ENCODE measurements at places on chromosomes 2 and 18. TPM values are rescaled to one million over a fixed set of nuclear protein-coding genes. Genes with fewer than 3 reads are reported as not detected.

The LYPD6 gene
- not detected for total RNA-seq

The ANKRD62 gene
- total RNA-seq: 7.3 TPM

The ALK gene
- not detected for total RNA-seq

The WIPF1 gene
- total RNA-seq: 183 TPM

The POTEJ gene
- 0.10 TPM for total RNA-seq

The CYS1 gene
- 0.17 TPM for total RNA-seq

The INHBB gene
- not detected for total RNA-seq

The HK2 gene
- total RNA-seq: 50.5 TPM

The AQP12A gene
- total RNA-seq: not detected

The D2HGDH gene
- 68.1 TPM for total RNA-seq

The PUM2 gene
- 116 TPM for total RNA-seq

The CNGA3 gene
- not detected for total RNA-seq

The RAMP1 gene
- 0.42 TPM for total RNA-seq

The RFX8 gene
- total RNA-seq: not detected

The THUMPD2 gene
- 18.4 TPM for total RNA-seq

The ERICH2 gene
- not detected for total RNA-seq

The FRZB gene
- total RNA-seq: not detected

The ARHGEF4 gene
- 1.3 TPM for total RNA-seq

The TSPYL6 gene
- not detected for total RNA-seq

The NEUROD1 gene
- total RNA-seq: not detected

The TRIM43 gene
- not detected for total RNA-seq

The STK11IP gene
- total RNA-seq: 37.6 TPM

The CCDC195 gene
- 4.1 TPM for total RNA-seq

The RAX gene
- not detected for total RNA-seq

The FBXO15 gene
- total RNA-seq: 1.2 TPM

The TUBB8B gene
- not detected for total RNA-seq

The HOXD12 gene
- total RNA-seq: 0.25 TPM

The SRD5A2 gene
- total RNA-seq: not detected

The VPS4B gene
- total RNA-seq: 22.9 TPM

The PRSS56 gene
- total RNA-seq: not detected

The TMEM163 gene
- 0.51 TPM for total RNA-seq

The INPP5D gene
- total RNA-seq: 109 TPM

The SP140 gene
- 6.4 TPM for total RNA-seq

The ADGRF3 gene
- total RNA-seq: 3.9 TPM

The GALNT14 gene
- total RNA-seq: 25.6 TPM

The FBXO41 gene
- total RNA-seq: 52.2 TPM

The POLE4 gene
- total RNA-seq: 52.3 TPM

The ALPG gene
- total RNA-seq: not detected

The CD28 gene
- total RNA-seq: 44.6 TPM

The EPB41L3 gene
- total RNA-seq: not detected

Measured in OCI-LY7 (cell line).